Activated T-helper 1 cell treated with anti-CD3 and anti-CD28 coated beads, Interleukin-2, amount 50 U/mL, for 16 hours (primary cell): ENCODE measurements at places on chromosomes 2 and 18.

- DNase-seq: no peak
Observed at GRCh38 chr18:6976935-6977334, 140.7 kb downstream of the LAMA1 start.

- no peak for DNase-seq
Observed at GRCh38 chr18:78666666-78667335, 312.8 kb upstream of the SALL3 start.

DNA sequence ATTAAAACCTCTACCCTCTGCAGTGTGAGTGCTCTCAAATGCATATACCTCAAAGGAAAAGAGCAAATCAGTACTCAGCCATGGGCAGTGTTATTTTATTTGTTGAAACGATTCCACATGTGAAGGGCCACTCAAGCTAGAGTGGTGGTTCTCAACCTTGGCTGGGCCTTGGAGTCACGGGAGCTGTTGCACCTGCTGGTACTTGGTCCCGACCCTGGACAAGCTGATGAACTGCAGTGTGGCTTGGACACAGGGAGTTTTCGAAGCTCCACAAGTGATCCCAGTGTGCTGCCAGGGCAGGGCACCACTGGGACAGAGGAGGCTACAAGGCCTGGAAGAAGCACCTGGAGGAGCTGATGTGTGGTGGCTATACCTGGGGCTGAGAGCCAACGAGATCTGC, 19.7 kb downstream of the GNLY start:
- DNase-seq: no peak

- no peak for DNase-seq
Observed at GRCh38 chr2:236718207-236718992, 148.8 kb downstream of the ACKR3 start.

GRCh38 chr2:168684921-168685599, 117.4 kb upstream of the NOSTRIN start:
- DNase-seq: no peak

GRCh38 chr18:50451100-50451842, 76.4 kb downstream of the SKA1 start:
- DNase-seq: no peak

DNA sequence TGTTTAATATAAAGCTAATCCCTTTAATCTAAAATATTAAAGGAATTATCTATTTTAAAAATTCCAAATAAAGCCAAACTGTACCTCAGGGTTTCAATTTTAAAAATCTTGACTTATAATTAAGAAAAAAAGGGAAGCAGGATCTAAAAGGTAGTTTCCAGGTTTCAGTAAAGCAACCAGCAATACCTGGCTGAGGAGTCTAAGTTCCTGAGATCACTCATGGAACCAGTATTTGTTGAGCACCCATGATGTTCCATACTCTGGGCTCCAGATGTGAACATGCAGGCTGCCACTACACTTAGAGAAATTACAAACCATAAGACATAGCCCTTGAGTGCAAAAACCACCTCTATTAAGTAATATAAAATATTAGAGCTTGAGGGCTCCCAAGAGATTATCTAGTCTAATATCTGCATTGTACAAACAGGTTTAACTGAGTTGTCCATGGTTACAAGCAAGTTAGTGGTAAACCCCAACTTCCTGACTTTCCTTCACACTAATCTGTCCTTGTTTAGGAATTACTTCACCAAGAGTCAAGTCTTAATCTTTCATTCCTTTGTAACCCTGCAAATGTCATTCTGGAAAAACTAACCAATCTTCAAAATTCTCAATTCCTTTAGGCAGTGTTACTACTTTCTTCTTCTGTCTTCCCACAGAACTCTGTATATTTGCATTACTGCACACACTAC, 49.2 kb downstream of the CLASP1 start:
- no peak for DNase-seq

GRCh38 chr2:201929281-201930026, 104.2 kb upstream of the FZD7 start:
- DNase-seq: no peak

DNA sequence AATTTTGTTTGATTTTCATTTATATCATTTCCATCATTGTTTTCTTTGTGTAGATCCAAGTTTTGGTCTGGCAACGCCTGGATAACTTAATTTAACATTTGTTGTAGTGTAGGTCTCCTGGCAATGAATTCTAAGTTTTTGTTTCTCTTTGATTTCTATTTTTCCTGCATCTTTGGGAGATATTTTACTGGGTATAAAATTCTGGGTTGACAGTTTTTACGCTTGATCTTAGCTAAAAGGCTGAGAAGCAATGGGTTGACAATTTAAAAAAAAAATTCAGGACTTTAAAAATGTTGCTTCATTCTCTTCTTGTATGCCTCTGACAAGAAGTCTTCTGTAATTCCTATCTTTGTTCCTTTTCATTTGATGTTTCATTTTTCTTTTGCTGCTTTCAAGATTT, 8.6 kb downstream of the LYPD6B start:
- DNase-seq: no peak

DNA sequence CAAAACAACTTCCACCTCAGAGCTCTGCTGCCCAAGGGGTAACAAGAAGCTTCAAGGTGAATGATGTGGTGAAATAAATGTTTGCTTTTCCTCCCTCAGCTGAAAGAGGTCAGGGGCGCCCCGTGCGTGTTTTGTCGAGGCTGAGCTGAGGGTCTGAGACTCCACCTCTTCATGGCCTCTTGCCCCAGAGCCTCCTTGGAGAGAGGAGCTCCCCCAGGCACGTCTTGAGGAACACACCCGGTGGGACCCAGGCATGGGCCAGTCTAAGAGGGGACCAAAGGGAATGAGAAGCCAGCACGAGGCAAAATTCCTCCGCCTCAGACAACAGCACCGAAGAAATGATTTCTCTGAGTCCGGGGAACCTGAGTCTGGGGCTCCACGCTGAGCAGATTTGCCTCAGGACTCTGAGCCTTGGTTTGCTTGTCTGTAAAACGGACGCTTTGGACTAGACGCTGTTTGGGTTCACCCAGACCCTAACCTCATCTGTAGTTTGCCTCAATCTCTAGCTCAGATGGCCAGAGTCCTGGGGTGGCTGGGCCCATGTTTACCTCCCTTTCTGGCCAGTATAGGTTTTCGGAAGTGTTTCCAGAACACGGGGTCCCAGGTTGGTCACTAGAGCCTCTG, 56.4 kb upstream of the ODC1 start:
- DNase-seq: no peak

- DNase-seq: no peak
Observed at GRCh38 chr2:113164215-113164929, 9.4 kb upstream of the PSD4 start.

DNA sequence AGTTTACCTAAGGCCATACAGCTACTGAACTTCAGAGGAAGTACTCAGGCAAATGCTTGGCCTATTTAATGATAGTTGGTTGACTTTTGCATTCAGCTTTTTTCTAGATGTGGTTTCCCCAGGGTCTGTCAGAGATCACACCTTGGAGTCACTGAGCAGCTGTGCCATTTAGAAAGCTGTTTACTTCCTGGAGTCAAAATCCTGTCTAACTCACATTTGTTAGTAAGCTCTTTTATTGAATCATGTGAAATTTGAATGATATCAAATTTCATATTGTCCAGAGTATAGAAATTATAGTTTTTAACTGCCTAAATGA, 7.6 kb upstream of the TRIB2 start:
- no peak for DNase-seq

GRCh38 chr2:165434865-165435496, 34.5 kb upstream of the CSRNP3 start:
- DNase-seq: no peak

- DNase-seq: no peak
Observed at GRCh38 chr2:196391149-196391479, 219.7 kb upstream of the STK17B start.

- no peak for DNase-seq
Observed at GRCh38 chr2:234494361-234495250, 2.3 kb downstream of the ARL4C start.

- no peak for DNase-seq
Observed at GRCh38 chr18:363301-364085, 95.6 kb upstream of the THOC1 start.

DNA sequence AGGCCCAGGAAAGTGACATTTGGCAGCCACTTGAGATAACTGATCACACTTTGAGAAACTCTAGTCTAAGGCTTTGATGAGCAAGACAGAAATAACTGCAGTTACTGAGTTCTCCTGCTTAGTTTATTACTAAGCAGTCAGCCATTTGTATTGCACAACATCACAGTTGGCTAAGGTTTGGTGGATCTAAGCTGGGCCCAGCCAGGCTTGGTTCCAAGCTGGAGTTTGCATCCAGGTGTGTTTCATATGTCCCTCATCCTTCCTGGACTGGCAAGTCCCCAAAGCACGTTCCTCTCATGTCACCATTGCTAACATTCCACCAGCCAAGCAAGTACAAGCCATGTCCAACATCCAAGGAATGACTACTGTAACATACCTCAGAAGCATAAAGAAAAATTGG, 71.3 kb upstream of the ZNF532 start:
- no peak for DNase-seq

GRCh38 chr2:162241571-162241970, 1.7 kb downstream of the FAP start:
- no peak for DNase-seq
